Cardiac fibroblast (primary cell): ENCODE measurements at places on chromosomes 1 and 21.

DNA sequence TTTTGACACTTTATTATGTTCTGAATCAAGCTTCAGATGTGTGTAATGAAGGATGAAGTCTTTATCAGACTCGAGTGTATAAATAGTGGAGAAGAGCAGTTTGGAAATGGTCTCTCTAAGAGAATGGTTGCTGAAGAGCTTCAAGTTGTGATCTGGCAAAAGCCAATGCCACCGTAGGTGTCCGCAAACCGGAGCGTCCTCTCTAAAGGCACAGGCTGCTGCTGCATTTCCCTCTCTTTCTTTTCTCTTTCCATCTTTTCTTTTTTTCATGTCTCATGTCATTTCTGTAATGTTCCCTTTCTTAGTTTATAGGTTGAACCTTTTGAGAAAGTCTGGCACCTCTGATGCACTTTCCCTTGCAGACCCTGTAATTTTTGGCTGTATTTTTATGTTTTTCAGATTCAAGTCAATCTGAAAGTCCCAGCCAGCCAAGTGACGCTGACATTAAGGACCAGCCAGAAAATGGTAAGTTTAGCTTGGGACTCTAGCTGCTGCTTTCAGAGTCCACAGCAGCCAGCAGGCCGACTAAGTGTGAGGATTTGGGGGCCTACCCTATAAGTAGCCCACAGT, 194.8 kb downstream of the NFIA start:
- no peak for DNase-seq

GRCh38 chr1:13663969-13664368, 36.0 kb upstream of the PRDM2 start:
- DNase-seq = no peak

DNA sequence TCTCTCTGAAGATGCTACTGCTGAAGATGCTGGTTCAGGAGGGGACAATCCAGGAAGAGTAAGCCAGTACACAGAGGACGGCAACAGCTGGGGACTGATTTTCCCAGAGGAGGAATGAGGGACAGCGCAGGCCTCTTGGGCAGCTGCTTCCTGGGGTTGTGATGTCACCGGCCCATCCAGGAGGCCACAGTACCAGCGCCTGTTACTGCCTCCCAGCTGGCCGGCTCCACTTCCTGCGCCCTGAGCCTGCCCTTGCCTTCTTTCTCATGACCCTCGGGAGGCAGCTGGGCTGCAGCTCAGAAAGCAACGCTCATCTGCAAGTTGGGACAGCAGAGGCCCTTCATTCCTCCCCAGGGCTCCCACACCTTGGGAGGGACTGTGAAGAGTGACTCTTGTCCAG, 21.9 kb upstream of the ID3 start:
- peak; percentile 79 for DNase-seq

GRCh38 chr1:195981448-195982139, 626.6 kb downstream of the KCNT2 start:
- no peak for DNase-seq

- peak; percentile 50 for DNase-seq
Observed at GRCh38 chr21:38913120-38913892, 107.6 kb downstream of the ETS2 start.

DNA sequence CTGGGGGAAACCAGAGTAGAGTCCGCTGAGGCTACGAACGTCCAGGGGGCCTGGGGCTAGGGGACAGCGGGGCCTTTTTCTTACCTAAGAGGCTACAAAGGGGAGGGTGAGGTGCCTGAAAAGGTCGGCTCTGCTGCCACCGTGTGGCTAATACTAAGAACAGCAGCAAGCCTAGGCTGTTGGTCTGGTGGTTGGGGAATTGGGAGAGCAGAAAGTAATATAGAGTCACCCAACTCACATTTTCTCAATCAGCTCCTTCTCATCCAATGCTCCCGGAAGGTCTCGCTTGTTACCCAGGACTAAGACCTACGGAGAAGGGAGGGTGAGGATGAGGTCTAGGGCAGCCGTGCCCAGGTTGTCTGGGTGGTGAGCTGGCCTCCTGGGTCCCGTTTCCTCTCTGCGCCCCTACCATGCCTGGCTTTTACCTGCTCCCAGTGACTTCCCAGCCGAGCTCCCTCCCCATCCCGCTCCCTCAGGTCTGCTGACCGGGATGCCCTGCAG, 9.3 kb downstream of the ARL8A start:
- peak; percentile 71 for DNase-seq

DNA sequence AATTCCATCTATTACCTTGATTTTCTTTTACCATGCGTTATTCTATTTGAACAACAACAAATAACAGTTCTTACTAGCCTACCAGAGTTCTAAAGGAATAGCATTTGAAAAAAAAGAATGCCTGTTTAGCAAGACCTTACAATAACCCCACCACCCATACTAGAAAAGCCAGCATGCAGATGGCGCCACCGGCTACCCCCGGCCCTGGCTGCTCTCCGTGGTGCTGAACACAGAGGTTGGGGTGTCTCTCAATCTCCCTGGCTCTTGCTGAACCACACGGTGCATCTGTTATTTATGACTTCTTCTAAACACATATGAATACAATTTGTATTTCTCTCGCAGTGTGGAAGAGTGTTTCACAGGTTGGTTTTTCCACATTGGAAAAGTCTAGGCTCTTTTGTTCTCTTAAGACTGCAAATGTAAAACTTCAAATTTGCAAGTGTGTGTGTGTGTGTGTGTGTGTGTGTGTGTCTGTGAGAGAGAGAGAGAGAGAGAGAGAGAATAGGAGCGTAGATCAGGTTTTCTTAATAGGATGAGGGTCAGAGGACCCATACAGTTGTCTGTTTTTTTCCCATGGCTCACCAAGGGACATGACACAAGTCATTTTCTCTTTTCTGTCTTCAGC, 13.6 kb downstream of the GRIK3 start:
- DNase-seq = no peak

- DNase-seq = peak; percentile 10
Observed at GRCh38 chr1:237105826-237106225, 63.8 kb downstream of the RYR2 start.

- no peak for DNase-seq
Observed at GRCh38 chr1:221806984-221807383, 65.1 kb upstream of the DUSP10 start.

- peak; percentile 87 for DNase-seq
Observed at GRCh38 chr1:193558491-193559028, 372.1 kb upstream of the B3GALT2 start.

GRCh38 chr1:200153277-200154055, 126.0 kb downstream of the NR5A2 start:
- DNase-seq = no peak

DNA sequence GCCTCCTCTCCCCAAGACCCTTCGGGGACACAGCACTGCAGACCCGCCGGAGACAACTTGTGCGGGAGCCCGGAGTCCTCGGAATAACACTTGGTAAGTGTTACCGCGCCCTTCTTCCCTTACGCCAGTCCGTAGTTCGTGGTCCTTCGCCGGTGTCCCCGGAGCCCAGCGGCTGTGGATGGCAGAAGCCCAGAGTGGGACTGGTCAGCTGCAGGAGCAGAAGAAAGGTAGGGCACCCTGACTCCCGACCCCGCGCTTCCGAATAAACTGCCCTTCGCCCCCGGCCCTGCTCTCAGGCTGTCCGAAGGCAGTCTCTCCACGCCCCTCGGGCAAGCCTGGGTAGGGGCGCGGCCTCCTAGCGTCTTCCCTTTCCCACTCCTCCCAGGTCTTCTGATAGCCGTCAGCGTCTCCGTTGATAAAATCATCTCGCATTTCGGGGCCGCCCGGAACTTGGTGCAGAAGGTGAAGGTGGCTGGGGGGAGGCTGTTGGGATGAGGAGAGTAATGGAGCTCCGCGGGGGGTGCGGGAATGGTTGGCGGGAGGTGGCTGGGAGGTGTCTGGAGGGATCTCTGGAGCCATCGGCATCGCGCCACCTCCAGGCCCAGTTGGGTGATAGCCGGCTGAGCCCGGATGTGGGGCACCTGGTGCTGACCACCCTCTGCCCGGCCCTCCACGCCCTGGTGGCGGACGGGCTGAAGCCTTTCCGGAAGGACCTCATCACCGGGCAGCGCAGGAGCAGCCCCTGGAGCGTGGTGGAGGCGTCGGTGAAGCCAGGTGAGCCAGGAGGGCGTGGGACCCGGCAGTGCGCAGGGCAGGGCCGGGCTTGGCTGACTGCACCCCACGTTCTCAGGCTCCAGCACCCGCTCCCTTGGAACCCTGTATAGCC, 4.3 kb downstream of the RUSC1 start:
- peak; percentile 35 for DNase-seq

DNA sequence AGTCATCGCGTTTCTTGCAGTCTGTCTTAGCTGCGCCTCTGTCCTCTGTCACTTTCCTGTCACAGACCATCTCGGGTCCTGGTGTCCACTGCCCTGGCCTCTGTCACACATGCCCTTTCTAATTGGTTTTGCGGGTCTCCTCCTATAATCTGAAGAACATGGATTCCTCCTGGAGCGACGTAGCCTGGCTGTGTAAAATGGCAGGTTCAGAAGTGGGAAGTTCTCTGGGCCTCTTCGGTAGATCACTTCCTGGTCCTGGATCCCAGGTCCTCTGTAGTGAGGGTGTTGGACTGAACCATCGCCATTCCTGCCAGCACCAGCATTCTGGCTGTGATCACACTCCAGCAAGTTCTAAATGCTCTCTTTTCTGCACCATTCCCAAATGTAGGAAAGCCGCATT, 857 bp downstream of the FAM3B start:
- no peak for DNase-seq

- no peak for DNase-seq
Observed at GRCh38 chr1:113282893-113283285, 107.4 kb upstream of the MAGI3 start.

DNA sequence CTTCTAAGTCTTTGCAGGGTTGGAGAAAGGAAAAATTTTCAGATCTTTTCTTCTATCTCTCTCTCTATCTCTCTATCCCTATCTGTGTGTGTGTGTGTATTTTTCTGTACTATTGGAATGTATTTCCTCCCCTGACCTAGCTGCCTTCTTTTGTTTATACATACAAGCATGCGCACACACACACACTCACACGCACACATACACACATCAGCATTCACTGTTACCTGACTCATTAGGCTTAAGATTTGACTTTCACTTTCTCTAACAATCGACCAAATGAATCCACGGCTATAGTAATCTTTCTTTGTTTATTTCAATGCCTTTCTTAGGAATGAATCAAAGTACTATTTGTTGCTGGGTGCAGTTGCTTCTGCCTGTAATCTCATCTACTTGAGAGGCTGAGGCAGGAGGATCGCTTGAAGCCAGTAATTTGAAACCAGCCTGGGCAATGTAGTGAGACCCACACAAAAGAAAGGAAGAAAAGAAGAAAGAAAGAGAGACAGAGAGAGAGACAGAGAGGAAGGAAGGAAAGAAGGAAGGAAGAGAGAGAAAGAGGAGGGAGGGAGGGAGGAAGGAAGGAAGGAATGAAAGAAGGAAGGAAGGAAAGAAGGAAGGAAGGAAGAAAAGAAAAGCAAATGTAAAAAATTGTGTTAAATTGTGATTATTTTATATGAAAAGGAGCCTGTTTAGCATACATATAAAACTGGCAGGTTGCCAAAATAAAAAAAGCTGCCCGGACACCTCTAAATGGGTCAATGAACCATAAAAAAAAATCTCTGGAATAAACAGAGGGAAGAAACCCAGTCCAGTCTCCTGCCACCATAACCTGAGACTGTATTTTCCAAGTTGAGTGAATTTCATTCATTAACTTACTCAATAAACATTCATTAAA, 206.8 kb downstream of the ZNF326 start:
- DNase-seq = no peak

- DNase-seq = peak; percentile 12
Observed at GRCh38 chr1:216457356-216457755, 34.1 kb upstream of the USH2A start.

- DNase-seq = no peak
Observed at GRCh38 chr1:246258250-246258649, 248.8 kb downstream of the SMYD3 start.

- DNase-seq = peak; percentile 21
Observed at GRCh38 chr1:183385340-183386144, 32.6 kb downstream of the NMNAT2 start.

DNA sequence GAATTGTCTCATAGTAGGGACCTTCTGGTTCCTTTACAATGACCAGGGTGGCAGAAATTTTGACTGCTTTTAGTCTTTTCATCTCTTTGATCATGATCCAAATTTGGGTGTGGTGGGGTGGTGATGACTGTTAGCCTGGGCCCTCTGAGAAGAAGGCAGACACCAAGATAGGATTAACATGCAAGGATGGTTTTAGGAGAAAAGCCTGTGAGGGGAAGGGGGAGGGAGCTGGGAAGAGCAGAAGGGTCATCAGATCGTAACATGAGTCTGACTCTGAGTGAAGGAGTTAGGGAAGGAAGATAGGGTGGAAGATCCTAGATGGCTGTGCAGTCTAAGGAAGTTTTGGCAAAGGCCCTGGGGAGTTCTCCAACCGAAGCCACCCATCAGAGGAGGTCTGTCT, 28.5 kb upstream of the CAMSAP2 start:
- no peak for DNase-seq

DNA sequence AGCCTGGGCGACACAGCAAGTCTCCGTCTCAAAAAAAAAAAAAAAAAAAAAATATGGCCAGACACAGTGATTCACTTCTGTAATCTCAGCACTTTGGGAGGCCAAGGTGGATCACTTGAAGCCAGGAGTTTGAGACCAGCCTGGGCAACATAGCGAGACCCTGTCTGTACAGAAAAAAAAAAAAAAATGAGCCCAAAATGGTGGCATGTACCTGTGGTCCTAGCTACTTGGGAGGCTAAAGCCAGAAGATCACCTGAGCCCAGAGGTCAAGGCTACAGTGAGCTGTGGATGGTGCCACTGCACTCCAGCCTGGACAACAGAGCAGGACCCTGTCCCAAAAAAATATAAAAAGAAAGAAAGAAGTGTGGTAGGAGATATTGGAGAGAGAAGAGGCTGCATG, 1.7 kb upstream of the TESK2 start:
- DNase-seq = no peak

DNA sequence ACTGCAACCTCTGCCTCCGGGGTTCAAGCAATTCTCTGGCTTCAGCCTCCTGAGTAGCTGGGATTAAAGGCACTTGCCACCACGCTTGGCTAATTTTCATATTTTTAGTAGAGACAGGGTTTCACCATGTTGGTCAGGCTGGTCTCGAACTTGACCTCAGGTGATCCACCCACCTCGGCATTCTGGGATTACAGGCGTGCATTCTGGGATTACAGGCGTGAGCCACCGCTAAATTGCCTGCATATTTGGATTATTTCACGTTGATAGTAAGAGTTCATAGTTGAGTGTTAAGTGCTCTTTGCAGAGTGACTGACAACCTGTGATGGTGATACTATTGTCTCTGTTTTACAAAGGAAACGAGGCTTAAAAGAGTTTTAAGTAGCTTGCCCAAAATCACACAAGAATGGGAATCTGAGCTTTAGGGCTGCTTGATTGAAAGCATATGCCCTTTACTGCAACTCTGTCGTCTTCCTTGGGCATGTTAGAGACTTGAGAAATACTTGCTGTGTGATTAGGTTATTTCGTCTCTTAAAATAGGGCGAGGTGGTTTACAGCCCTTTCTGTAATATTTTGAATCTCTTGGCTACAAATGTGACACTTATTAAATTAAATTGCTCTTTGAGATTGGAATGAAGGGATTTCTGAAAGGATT, 12.4 kb downstream of the CDC42 start:
- DNase-seq = no peak

- peak; percentile 36 for DNase-seq
Observed at GRCh38 chr1:19210772-19211549, 895 bp upstream of the UBR4 start.
